ENCODE measurements at places on chromosomes 12 and 14.
A peak's percentile ranks its signal among the peaks of the same experiment; 100 is the strongest.

- DNase-seq, result no peak
Measured at GRCh38 chr14:20343862-20344220, 406 bp downstream of the PARP2 start.

- DNase-seq, result no peak
Measured at GRCh38 chr12:20657496-20657895, 37.6 kb upstream of the SLCO1C1 start.

- DNase-seq, result no peak
Measured at GRCh38 chr12:89344862-89345202, 7.5 kb downstream of the DUSP6 start.

- DNase-seq, result no peak
Measured at GRCh38 chr12:50992819-50993218, 33.4 kb downstream of the SLC11A2 start.

GRCh38 chr14:26204728-26205479 is 392.9 kb downstream of the NOVA1 start:
- no peak for DNase-seq

DNA sequence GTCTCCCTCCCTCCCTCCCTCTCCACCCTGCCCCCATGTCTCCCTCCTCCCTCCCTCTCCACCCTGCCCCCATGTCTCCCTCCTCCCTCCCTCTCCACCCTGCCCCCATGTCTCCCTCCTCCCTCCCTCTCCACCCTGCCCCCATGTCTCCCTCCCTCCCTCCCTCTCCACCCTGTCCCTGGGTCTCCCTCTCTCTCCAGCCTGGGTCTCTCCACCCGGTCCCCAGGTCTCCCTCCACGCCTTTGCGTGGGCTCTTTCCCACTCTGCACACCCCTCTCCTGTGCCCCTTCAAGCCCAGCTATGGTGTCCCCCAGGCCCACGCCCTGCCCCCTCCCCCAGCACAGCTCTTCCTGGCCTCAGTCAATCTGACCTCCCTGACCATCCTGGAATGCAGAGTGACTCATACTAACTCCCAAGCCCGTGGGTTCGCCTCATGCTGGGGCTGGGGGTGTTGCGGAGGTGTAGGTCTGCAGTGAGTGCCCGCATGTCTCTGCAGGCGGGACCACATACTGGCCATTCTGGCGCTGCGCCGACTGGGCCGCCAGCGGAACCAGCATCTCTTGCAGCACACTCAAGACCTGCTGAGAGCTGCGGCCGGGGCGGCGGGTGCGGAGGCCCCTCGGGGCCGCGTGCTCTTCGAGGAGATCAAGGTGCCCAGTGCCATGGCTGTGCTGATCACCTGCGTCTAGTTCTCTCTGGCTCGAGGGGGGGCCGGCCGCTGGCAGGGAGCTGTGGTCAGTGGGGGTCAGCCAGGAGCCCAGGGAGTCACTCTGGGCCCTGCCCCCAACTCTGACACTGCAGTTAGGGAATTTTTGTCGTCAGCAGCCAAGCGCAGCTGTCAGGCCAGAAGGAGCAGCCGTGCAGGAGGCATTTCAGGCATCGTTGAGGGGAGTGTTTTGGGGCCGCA is 13.5 kb upstream of the TNFAIP2 start:
- peak; percentile 84 for DNase-seq

DNA sequence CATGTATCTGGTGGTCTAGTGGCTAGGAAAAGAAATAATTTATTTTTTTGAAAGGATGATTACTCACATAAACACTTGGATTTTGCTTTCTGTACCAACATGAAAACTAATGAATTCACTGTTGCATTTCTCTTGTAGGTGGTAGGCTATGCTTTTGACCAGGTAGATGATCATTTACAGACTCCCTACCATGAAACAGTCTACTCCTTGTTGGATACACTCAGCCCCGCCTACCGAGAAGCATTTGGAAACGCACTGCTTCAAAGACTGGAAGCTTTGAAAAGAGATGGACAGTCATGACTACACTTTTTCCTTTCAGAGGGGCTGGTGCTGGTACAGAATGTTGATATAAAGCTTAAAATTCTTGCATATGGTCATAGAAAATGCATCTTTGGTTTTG is 6.5 kb upstream of the AK7 start:
- no peak for DNase-seq

- DNase-seq, result no peak
Measured at GRCh38 chr14:21026988-21027315, 2.1 kb upstream of the NDRG2 start.

DNA sequence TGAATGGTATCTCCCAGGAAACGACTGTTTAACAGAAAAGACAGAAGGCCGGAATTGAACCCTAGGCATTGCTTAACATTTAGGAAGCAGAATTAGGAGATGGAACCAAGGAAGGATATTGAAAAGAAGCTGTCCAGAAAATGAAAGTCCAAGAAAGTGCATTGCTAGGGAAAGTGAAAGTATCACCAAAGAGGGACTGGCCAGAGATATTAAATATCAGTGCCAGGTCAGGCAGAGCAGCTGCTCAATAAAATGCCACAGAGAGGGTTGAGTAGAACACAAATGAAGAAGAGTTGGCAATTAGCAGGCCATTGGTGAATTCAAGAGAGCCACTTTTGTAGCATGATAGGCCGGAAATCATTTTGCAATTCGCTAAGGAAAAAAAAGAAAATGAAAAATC is 101.6 kb downstream of the CFAP54 start:
- no peak for DNase-seq

GRCh38 chr12:48061938-48062719 is 43.8 kb downstream of the SENP1 start:
- no peak for DNase-seq

GRCh38 chr12:2581293-2582045 is 213.3 kb upstream of the FKBP4 start:
- no peak for DNase-seq

DNA sequence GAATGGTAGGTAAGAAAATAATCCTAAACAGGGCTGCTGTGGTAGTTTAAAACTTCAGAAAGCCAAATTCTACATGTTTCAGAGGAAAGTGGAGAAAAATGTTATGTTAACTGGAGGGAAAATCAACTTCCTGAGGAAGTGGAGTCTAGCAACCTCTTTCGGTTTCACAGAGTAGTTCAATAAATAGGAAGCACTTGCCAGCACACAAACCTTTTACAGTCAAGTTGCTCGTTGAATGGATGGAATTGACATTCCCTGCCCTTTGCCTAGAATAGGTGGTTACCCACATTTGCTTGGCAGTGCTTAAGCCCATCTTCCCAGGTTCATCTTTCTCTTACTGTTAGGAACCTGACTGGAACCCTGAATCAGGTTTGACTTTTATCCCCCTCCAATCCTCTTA is 15.9 kb downstream of the ANKRD13A start:
- DNase-seq, result no peak

DNA sequence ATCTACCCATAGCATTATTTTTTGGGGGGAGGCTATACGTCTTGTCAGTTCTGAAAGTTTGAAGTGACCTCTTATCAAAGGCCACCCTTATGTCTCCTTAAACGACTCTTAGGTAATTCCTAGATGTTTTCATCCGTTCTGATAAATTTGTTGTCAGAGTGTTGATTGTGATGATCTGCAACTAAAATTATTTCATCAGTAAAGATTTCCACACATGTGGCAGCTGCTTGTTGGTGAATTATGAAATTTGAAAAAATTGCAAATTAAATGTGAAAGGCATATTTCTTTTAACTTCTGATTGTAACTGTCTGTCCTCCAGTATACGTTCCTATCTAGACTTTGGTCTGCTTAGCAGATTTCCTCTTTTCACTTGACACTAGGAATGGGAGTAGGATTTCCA is 1.4 kb downstream of the ADIPOR2 start:
- DNase-seq, result no peak

GRCh38 chr12:63069860-63070617 is 81.0 kb downstream of the AVPR1A start:
- DNase-seq, result no peak
